ENCODE measurements at places on chromosomes 16 and 17.

DNA sequence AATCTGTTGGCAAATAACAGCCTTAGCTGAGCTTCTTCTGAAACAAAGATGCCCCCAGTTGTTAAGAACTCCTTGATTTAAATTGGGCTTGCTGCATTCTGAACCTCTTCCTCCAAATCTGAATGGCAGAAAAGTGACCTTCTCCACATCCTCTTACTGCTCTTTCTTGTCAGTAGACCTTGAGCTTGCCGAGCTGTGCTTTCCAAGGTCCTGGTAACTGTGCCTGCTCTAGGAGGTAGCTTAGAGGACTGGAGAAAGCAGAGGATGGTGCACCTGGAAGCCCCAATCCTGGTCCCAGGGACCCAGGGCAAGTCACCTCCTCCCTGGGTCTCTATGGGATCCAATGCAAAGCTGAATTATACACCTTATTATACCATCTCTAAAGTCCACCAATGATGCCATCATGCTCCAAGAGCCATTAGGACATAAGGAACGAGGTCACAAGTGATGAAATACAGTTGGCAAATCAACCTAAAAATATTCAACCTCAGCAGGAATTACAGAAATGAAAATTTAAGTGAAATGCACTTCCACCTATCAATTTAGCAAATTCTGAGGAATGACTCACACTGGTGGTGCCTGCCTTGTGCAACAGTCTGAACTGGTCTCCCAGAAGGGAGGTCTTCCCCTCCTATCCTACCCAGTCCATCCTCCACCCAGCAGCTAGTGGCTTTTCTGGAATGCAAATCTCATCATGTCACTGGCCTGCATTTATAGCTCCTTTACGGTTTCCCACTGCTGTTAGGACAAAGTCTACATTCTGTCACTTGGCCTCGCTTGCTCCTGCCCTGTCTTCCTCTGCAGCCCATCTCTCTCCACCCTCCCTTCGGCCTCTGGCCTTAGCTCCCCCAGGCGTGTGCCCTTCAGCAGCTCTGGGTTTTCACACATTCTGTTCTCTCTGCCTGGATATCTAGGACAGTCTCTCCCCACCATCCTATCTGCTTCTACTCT is 36.6 kb downstream of the TOM1L2 start:
- ATAC-seq = peak; percentile 91

DNA sequence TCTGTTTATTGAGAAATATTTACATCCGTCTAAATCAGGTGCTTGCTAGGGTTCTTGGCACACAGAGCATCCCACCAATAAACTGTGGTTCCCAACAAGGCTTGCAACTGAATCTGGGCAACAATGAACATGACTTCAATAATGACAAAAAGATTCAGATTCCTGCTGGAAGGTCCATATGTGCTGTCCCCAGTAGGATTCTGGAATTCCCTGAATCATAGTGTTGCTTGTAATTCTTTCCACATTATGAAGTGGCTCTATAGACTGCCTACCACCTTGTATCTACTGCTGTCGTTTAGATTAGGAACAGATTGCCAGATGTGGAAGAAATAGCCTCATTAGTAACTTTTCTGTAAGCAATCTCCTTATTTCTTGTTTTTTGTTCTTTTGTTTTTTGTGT is 265.9 kb downstream of the WWOX start:
- ATAC-seq = no peak

DNA sequence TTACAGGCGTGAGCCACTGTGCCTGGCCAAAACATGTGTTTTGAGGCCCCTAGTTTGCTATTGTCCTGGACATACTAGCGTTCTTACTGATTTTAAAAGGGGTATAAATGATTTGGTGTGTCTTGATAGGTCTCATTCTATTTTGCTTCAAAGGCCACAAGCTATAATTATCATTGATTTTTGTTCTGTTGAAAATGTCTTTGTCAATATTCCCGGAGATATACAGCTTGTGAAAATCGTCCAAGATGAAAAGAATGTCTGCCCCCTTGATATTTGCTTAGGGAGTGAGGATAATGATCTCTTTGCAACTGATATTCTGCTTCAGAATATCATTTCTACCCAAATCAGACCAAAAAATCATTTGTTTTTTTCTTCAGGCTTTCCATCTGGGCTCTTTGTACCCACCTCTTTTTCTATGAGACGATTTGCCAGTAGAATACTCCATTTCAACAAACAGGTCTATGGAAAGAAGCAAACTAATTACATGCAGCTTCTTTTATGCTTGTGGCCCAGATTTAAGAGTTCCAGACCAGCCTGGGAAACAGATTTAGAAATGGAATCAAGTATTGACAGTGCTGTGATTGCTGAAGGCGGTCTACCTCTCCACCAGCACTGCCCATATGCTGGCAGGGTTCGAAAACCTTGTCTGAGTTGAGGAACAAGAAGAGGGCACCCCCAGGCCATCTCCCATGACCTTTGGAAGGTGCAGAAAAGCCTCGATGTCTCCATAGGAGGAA is 14.1 kb upstream of the ST6GALNAC1 start:
- ATAC-seq = no peak

GRCh38 chr16:56336071-56336688 is 89.2 kb downstream of the AMFR start:
- ATAC-seq = no peak

DNA sequence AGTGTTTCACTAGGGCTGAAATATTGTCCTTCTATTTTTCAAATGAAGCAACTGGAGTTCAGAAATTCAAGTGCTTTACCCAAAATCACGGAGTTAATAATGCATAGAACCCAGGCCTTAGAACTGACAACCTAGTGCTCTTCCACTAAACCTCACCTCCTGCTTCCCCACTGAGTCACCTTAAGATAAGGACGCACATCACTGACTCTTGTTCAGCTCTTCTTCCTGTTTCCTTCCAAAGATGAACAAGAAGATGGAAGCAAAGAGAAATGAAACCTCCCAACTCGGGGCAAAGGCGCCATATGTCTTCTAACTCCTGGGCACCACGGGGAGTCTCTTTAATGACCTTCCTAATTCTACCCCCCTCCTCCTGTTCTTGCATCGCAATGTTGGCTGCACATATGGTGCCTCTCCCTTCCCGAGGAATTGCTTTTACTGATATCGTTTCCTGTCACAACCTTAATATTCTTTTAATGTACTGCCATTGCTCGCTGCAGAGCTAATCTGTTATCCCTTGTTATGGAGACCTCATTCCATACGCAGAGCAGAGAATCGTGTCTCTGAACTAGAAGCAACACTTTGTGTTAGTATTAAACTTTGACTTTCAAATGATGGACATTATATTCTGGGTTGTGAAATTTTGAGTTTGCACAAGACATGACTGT is 591.4 kb downstream of the TMEM114 start:
- ATAC-seq = no peak

DNA sequence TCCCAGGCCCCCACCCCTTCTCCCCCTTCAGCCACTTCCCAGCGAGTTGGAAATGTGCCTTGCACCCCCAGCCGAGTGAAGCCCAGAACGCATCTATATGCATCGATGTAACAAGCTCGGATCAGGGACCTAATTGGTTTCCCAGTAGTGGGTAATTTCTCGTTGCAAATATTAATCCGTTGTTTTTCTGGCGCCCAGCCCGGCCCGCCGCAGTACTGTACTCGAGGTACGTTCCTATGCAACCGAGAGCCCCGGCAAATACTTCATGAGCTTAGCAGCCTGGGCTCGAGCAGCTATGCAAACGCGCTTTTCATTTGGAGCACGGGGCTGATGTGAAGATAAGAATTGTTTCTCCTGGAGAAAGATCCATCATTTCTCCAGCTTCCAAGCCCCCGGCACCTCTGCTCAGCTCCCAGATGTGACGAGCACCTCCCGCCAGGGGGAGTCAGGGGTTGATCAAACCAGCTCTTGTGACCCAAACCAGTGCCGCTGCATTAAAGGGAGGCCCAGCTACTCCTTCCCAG is 229.8 kb downstream of the KATNIP start:
- peak; percentile 76 for ATAC-seq
